ENCODE measurements at places on chromosomes 7 and 10.

GRCh38 chr10:84026821-84027257 is 112.5 kb upstream of the GHITM start:
- peak; percentile 55 for DNase-seq

GRCh38 chr7:151844071-151844824 is 32.7 kb downstream of the PRKAG2 start:
- DNase-seq = no peak

GRCh38 chr10:122208571-122209430 is 62.3 kb upstream of the BTBD16 start:
- no peak for DNase-seq

- DNase-seq = peak; percentile 84
Measured at GRCh38 chr7:145036604-145037405, 201.0 kb upstream of the TPK1 start.

GRCh38 chr10:129728905-129729795 is 234.9 kb downstream of the EBF3 start:
- no peak for DNase-seq

GRCh38 chr7:1160670-1161021 is 650 bp upstream of the ZFAND2A start:
- DNase-seq = no peak

DNA sequence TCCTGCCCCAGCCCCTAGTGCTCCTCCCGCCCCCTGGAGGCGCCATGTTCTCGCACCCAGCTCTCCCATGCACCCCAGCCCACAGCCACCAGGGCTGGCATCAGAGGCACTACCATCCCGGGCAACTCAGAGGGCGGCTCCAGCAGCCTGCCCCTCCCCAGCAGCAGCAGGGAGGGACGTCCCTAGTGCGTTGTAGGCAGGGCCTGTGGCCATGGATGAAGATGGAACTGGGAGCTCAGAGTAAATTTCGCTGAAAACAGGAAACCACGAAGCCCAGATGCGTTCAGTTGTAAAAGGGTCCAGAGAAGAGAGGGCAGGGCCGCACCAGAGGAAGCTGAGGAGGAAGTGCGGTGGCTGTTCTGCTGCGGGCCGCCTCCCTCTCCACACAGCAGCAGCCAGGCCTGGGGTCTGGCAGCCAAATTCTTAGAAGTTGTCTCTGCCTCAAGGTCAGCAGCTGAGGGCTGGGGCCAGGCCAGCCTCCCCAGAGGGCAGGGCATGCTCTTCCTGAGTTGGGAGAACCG is 24.6 kb downstream of the VSIR start:
- peak; percentile 74 for DNase-seq

DNA sequence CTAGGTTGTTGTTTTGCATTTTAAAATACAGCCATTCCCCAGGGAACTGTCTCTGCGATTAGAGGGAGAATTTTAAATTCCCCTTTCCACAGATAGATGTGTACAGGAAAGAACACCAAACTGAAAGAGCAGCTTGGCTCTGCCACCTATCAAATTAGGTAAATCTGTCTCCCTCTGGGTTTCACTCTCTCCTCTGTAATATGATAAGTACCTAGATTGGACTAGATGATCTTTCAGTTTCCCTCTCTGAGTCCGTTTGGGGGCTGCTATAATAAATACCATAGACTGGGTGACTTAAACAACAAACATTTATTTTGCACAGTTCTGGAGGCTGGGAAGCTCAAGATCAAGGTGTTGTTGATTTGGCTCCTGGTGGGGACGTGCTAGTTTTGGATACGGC is 186.0 kb downstream of the KIF20B start:
- DNase-seq = no peak
